ENCODE measurements at places on chromosomes 2 and 18.

DNA sequence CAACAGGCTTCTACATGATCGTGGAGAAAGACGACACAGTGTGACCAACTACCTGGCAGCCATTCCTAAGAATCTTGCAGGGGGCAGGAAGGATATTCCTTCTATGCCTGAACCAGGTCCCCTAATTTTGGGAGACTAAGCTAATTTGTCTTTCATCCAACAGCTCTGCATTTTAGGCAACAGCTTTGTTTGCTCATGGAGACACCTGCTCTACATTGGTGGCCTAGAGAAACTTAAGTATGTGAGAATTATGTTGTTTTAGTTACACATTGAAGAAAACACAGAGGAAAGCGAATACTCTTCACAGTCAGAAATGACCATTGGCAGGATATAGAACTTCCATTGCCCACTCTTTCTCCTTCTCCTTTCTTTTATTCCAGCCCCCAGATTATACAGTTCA lies 75.2 kb downstream of the ASXL3 start:
- no peak for DNase-seq

DNA sequence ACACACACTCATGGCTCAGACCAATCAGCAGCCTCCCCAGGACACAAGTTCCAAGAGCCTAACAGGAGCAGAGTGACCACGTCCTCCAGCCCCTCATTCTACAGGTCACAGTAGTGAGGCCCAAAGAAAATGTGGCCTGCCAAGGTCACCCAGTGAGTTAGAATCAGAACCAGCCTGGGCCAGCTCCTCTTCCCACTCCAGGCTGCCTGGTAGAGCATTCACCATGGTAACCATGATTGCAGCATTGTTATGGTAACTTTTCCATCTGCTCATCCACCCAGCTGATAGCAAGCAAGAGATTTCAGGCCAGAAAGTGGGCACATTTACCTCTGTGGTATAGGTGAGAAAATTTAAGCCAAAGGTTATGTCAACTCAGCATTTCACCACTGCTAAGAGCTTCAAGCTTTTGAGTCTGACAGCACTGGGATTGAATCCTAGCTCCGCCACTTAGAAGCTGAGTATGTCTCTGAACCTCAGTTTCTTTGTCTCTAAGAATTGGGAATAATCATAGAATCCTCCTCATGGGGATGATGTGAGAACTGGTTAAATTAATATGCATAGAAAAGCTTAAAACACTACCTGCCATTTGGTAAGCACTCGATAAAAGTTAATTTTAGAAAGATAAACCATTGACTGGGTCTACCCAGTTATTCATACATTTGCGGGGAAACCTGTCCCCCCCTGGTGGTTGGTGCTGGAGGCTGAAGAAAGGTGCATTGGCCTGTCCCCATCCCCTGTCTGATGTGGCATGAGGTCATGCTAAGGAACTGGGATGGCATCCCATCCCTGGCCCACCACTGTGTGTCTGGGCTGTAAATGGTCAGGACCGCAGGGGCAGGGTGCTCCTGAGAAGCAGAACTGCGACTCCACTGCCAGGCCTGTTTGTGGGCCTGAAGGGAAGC lies 181.5 kb downstream of the KLHL29 start:
- peak; percentile 14 for DNase-seq

- DNase-seq: no peak
Measured at GRCh38 chr2:220489121-220489520, 861.7 kb downstream of the SLC4A3 start.

DNA sequence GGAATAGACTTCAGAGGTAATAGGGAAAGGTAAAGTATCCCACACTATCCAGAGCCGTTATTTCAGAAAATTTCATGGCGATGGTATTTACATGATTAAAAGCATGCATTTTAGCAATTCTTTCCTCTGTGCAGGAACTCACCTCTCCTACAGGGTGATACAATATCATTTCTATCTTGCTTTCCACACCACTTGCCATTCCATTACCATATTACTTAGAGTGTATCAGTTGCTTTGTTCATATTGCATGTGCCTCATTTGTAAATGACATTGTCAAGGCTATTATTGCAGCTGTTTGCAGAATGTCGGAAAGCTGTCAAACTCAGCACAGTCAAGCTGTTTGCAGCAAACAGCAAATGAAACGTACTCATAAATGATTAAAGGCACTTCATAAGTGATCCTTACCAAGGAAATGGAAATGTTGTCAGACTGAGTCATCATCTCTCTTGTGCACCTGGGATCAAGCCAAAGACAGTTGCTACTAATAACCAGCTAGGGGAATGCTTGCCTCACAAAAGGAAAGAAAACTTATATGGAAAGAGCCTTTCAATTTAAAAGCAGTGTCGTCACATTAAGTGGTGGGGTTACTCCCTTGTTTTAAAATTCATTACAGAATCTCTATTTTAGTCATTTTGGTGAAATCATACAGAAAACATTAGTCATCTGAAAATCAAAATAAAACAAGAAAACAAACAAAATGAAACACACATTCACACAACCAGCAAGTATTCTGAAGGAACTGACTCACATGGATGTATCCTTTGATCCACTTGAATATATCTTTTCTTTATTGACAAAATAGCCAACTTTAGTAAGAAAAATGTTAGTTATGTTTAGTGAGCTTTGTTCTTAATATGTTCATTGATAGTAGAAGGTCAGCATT lies 1064.1 kb upstream of the CNTNAP5 start:
- DNase-seq: no peak

DNA sequence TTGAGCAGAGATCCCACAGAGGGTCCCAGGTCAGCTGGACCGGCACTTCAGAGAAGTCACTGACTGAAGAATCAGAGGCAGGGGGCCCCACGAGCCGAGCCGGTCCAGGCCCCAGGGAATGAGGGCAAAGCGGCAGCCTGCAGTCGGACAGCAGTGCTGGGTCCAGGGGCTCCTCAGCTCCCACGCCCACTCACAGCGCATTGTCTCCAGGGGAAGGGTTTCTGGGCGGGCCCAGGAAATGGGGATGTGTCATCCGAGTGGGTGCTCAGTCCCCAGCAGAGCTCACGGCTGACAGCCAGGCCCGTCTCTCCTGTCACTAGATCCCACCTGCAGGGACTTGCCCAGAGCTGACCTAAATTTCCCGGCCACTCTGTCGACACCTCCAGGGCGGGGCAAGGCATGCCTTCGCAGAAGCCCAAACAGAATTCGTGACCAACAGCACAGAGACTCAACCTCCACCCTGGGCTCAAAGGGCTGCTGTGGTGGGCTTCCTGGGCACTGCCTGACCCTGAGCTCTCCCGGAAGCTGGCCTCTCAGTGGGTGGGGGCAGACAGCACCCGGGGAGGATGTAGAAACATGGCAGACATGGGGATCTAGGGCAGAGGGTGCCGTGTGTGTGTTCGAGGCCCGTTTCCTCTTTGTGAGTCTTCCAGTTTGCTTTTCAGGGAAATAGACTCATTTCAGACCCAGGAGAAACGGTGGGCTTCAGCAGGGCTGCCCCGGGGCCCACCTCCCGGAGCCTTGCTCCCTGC lies 42.1 kb upstream of the TAF1B start:
- DNase-seq: peak; percentile 82

DNA sequence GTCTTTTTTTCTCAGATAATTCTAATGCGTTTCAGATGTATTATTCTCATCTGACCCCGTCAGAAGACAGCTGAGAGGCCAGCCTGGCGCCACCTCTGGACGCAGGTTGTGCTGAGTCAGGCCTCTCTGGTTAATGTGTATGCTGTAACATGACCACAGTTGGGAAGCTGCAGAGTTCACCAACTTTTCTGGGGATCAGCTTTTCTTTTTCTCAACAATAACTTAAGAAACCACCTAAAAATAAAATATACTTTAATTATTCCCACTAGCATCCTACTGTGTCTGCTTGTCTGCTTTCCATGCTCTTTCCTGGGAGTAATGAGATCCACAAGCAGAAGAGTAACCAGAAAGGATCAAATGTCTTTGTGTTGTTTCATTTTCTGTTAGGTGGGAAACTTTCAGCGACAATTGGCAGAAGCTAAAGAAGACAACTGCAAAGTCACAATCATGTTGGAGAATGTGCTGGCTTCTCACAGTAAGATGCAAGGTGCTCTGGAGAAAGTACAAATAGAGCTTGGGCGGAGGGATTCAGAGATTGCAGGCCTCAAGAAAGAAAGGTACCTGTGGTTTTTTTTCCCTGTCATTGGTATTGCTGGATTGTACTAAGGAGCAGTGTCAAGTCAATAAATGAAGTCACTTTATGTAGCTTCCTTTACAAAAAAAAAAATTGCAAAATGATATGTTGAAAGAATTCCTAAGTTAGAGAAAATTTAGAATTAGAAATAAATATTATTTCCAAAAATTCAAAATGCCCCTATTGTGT lies 79.8 kb downstream of the CCDC150 start:
- DNase-seq: no peak

DNA sequence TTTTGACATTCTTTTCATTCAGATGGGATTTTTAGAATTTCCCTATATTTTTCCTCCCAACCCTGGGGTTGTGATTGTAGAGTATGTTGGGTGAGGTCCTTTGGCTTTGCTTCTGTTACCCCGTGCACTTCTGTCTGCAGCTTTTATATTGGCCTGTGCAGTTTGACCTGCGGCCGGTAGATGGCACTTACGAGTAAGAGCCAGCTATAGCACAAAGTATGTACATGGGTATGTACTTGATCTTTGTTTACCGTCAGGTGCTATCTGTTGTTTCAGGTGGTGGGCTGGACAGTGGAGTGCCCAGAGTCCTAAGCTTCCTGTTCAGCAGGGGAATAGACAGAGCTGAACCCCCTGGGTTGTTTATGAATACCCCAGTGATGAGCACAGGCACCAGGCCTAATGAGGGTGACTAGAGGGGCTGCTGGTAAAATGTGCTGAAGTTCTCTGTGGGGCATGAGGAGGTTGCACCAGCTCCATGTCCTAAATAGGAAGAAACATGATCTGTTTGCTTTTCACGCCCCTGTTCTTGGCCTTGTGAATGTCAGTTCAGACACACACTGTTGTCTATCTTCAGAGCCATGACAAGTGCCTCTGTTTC lies 58.9 kb upstream of the THUMPD2 start:
- DNase-seq: peak; percentile 43

- no peak for DNase-seq
Measured at GRCh38 chr2:67719351-67719750, 322.2 kb downstream of the ETAA1 start.

GRCh38 chr2:191566344-191566743 lies 111.6 kb upstream of the NABP1 start:
- DNase-seq: peak; percentile 37

- no peak for DNase-seq
Measured at GRCh38 chr18:78918707-78919106, 60.9 kb upstream of the SALL3 start.

- no peak for DNase-seq
Measured at GRCh38 chr2:221310730-221311129, 261.4 kb downstream of the EPHA4 start.

- DNase-seq: no peak
Measured at GRCh38 chr2:164190700-164191099, 430.6 kb downstream of the GRB14 start.

GRCh38 chr2:20050104-20050645 lies 1.3 kb downstream of the LAPTM4A start:
- DNase-seq: peak; percentile 86

DNA sequence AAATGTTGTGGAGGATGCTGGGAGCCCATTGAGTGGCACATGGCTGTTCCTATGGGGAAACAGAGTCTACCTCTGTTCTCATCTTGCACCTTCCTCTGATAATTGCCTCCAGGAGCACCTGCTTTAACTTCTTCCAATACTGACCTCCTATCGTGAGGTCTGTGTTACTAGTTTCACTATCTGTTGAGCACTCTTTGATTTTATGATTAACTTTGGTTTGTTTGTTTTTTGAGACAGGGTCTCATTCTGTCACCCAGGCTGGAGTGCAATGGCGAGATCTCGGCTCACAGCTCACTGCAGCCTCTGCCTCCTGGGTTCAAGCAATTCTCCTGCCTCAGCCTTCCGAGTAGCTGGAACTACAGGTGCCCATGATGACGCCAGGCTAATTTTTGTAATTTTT lies 12.1 kb upstream of the RFX8 start:
- no peak for DNase-seq

- peak; percentile 6 for DNase-seq
Measured at GRCh38 chr18:55100817-55101457, 141.7 kb upstream of the CCDC68 start.

GRCh38 chr18:10169814-10170213 lies 256.0 kb downstream of the VAPA start:
- no peak for DNase-seq

DNA sequence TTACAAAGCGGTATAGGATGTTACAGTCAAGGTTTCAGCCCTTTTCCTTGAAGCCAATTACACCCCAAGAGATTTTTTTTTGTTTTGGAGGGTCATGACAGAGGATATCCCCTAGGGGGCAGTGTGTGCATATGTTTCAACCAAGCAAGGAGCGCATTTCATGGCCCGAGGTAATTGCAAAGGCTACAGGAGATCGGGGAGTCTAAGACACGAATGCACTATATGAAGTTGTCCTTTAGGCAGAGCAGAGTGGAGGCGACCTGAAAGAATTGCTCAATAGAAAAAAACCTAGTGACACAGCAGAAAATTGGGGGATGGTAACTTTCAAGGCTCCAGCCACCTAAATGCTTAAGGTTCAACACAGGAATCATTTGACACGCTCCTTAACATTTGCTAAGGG lies 219.8 kb upstream of the PARD3B start:
- DNase-seq: peak; percentile 26

- DNase-seq: no peak
Measured at GRCh38 chr18:31291688-31292087, 26.3 kb upstream of the DSG1 start.

GRCh38 chr2:24813691-24814137 lies 20.5 kb downstream of the CENPO start:
- no peak for DNase-seq

GRCh38 chr2:181122601-181123000 lies 142.2 kb downstream of the UBE2E3 start:
- DNase-seq: no peak

DNA sequence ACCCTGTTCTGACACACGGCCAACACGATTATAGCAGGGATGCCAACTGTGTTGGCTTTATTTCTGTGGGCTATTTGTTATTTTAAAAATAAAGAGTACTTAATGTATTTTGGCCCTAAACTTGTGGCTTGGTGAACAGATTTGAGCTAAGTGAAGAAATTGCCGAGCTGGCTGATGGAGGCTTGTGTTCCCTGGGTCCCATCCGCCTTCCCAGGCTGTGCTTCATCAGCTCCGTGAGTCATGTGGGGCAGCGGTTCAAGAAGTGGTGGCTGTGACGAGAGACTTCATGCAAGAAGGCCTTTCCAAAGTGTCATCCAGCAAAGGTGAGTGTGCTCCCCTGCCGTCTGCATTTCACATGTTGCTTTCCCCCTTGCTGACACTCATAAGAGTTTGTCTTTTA lies 73.6 kb upstream of the NCK2 start:
- no peak for DNase-seq

DNA sequence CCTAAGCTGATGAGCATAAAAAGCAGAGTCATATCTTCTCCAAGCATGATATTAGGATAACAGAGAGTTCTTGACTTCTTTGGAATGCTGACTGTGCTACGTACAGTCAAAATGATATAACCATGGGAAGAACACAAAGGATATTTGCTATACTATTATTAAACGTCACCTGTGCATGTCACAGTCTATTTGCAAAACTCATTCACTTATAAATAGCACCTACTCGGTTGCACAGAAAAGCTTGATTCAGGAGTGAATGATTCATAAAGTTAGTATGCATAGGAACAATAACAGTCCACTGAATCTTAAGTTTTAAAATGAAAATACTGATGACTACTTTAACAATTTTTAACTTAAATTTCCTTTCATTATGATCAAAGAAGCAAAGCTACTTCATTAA lies 83.3 kb downstream of the SP3 start:
- DNase-seq: no peak
